ENCODE measurements at places on chromosomes 13 and 19.

DNA sequence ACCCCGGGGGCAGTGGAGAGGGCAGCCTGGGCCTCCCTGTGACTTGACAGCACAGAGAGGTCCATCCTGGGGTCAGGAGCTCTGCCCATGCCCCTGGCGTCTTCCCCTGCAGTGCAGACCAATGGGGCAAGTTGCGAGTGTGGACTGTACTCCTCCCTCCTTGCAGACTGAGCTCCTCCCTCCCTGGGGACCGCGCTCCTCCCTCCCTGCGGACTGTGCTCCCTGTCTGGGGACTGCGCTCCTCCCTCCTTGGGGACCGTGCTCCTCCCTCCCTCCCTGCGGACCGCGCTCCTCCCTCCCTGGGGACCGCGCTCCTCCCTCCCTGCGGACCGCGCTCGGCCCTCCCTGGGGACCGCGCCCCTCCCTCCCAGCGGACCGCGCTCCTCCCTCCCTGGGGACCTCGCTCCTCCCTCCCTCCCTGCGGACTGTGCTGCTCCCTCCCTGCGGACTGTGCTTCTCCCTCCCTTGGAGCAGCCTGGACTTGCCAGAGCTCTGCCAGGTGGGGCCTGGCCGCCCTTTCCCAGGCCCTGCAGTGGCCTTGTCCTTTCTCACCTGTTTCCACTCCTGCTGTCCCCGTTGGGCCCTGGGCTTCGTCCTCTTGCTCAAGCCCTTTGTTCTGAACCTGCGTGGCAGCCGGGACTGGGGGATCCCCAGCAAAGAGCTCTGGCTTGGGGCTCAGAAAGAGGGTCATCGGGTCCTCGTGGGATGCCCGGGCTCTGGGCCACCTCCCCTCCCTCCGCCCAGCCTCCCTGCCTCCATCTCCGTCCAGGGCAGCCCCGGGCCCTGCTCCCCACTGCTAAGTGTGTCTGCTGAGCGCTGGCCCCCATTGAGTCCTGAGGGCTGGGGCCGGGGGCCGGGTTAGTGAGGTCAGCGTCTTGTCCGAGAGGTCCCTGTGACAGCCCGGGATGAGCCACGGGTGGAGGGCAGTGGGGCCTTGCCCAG lies 6.8 kb downstream of the GAMT start:
- DNase-seq, result no peak

DNA sequence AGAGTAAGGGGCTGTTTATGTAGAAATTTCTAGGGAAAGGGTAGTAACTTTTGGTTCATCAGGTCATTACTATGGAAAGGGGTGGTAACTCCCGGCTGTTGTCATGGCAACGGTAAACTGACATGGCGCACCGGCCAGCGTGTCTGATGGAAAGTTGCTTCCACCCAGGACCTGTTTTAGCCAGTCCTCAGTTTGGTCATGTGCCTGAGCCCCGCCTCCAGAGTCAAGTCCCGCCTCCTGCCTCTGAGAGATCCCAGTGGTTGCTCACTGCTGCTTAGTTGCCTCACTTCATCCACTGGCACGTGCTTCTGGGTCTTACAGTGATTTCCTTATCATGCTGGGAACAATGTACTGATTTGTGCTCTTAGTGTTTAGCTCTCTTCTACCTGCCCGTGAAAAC lies 455.2 kb upstream of the ZNF507 start:
- no peak for DNase-seq

- DNase-seq, result peak; percentile 9
Measured at GRCh38 chr13:78978381-78978998, 319.5 kb upstream of the OBI1 start.

- no peak for DNase-seq
Measured at GRCh38 chr13:42110410-42111155, 62.1 kb downstream of the DGKH start.

DNA sequence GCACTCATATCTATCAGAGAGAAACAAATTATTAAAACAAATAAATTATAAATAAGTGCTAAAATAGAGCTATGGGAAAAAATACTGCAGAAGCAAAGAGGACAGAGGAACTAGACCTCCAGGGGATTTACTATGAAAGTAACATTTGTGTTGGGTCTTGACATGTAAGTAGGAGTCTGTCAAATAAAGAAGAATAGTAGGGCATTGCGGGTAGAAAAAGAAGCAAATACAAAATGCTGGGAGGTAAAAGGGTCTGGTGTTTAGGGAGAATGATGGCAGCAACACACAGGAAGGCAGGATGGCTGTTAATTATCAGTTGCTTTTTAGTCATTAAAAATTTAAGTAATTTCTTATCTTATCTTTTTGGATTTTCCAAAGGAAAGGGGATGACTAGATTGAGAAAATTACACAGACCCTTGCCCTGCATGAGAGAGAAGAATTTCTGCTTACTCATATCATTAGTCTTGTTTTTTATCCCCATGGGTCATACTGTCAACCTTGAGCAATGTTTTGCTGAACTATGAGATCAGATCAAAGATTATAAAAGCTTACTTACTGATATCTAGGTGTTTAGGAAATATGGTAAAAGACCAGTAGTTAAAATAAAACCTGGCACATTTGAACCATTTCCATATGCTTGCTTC lies 472.7 kb downstream of the DIAPH3 start:
- DNase-seq, result no peak

- no peak for DNase-seq
Measured at GRCh38 chr13:102033857-102034331, 368.0 kb downstream of the FGF14 start.

- no peak for DNase-seq
Measured at GRCh38 chr19:39740395-39740794, 2.6 kb upstream of the CLC start.

DNA sequence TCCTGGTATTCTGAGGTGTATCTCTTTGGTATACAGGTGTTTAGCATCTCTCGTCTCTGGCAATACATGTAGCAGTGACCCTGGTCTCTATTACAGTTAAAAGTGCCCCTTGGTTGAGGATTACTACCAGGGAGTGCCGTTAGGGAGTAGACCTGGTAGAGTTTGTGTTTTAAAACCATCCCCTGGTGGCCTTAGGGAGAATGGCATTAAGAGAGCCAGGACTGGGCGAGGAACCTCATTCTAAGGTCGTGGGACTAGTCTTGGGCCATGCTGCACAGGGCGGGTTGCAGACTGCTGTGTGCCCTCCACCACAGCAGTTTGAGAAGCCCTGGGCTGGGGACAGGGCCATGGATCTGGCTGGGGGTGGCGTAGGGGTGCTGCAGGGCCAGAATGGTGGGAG lies 35.0 kb downstream of the B3GLCT start:
- DNase-seq, result no peak

- DNase-seq, result no peak
Measured at GRCh38 chr19:28456252-28456651, 756.7 kb downstream of the UQCRFS1 start.

DNA sequence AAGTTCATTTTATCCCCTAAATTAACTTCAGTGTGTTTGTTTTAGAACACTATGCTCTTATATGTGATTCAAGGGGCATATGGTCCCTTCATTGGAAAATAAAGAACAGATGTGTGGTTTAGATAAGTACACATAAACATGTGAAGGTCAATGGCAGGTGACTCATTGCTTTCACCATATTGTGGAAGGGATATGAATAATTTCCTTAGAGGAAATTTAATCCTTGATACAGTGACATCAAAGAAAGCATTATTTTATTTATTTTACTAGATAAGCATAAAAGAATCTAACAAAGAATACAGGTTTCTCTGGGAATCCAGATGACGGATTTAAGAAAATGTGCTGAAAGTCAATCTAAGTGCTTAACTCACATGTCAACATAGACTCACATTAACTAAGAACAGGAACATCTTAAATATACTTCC lies 373.5 kb downstream of the KCTD12 start:
- DNase-seq, result no peak

DNA sequence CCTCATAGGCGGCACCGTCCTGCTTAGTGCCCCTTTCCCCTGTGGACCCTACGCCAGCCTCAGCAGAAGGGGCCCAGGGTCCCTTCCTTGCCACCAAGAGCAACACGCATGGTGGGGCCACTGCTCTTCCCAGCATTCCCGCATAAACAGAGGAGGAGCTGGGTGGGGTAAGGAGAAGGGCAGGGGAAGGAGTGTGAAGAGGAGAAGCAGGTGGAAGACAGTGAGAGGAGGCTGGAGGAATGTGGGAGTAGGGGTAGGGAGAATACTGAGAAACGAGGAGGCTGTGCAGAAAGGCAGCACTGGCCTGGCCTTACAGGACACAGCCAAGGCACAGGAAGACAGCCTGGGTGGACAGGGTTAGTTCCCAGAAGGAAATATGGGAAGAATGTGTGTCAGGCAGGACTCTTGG lies 43.9 kb downstream of the ZNF331 start:
- DNase-seq, result no peak

GRCh38 chr13:110293649-110294048 lies 13.3 kb downstream of the COL4A1 start:
- DNase-seq, result no peak

DNA sequence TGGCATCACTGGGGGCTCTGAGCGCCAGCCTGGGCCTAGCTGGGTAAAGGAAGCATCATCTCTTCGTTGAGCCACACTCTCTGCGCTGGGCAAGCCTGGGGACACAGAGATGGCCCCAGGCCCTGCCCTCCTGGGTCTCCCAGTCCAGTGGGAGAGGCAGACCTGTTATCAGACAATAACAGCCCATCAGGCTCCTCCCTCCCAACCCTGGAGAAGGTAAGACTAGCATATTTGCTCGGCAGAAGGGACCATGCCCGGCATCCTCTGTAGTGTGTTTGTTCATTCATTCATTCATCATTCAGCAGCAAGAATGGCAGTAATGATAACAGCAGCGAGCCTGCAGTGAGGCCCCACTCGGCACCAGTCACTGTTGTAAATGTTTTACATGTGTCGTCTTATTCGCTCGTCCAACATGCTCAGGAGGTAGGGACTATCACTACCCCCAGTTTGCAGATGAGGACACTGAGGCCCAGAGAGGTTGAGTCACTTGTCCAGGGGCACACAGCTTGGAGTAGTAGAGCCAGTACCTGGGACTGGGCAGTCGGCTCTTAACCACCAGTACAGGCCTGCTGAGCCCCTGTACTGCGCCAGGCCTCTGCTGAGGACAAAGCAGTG lies 33.2 kb downstream of the PAK4 start:
- DNase-seq, result no peak

DNA sequence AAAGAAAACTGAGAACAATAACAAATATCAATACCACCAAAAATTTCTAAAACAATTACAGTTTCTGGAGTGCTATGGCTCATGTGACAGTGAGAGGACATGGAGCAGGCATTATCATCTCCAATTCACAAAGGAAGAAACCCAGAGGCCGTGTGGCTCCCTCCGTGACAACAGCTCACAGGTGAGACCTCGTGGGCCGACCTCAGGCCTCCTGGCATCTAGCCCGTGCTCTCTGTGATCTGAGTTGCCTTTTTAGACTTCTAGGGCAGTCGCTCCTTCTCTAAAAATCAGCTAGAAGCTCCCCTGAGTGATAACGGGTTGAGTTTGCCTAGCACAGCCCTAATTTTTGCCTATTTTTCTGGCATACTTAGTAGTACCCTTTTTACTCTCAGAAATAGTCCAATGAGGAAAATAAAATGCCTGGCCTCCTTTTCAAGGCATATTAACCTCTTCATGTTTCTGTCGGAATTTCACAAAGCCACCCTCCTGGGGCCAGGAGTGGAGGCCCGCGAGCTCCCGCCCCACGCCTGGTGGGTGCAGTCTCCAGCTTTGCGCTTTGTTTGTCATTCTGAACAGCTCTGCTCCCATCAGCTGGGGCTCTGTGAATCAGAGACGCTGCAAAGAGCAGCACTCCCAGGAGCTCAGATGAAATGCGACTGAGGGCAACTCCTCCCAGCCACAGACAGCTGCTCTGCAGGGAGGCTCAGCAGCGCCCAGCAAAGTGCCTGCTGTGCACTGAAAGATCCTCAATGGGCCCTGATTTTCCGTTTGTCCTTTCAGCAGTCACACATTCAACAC lies 292.5 kb downstream of the UQCRFS1 start:
- DNase-seq, result no peak

DNA sequence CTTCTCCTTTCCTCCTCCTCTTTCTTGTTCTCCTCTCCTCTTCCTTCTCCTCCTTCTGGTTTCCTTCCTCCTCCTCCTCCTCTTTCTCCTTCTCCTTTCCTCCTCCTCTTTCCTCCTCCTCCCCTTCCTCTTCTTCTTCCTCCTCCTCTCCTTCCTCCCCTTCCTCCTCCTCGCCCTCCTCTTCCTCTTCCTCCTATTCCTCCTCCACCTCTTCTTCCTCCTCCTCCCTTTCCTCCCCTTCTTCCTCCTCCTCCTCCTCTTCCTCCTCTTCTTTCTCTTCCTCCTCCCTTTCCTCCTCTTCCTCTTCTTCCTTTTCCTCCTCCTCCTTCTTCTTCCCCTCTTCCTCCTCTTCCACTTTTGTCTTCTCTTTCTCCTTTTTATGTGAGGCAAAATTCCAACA lies 55.0 kb upstream of the ADGRE1 start:
- no peak for DNase-seq

DNA sequence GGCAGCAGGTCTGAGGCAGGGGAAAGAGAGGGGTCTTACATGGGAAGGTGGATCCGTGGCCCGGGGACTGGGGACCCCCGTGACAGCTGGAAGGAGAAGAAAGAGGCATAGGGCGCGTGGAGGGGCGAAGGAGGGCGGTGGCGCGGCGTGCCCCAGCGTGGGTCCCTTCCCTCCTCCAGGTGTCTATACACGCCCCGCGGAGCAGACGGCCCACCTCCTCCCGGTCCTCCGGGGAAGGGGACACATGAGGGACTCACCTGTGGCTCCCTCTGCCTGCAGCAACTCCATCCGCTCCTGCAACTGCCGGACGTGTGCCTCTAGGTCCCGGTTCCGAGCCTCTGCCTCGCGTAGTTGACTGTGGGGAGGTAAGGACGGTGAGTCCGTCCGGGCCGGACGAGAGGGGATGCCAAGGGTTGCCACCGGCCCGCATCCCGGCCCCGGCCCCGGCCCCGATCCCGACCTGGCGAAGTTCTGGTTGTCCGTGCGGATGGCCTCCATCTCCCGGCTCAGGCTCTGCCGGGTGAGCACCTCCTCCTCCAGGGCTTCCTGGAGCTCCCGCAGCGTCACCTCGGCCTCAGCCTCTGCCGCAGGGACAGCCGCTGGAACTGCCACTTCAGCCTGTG lies 2.4 kb upstream of the SIX5 start:
- no peak for DNase-seq

DNA sequence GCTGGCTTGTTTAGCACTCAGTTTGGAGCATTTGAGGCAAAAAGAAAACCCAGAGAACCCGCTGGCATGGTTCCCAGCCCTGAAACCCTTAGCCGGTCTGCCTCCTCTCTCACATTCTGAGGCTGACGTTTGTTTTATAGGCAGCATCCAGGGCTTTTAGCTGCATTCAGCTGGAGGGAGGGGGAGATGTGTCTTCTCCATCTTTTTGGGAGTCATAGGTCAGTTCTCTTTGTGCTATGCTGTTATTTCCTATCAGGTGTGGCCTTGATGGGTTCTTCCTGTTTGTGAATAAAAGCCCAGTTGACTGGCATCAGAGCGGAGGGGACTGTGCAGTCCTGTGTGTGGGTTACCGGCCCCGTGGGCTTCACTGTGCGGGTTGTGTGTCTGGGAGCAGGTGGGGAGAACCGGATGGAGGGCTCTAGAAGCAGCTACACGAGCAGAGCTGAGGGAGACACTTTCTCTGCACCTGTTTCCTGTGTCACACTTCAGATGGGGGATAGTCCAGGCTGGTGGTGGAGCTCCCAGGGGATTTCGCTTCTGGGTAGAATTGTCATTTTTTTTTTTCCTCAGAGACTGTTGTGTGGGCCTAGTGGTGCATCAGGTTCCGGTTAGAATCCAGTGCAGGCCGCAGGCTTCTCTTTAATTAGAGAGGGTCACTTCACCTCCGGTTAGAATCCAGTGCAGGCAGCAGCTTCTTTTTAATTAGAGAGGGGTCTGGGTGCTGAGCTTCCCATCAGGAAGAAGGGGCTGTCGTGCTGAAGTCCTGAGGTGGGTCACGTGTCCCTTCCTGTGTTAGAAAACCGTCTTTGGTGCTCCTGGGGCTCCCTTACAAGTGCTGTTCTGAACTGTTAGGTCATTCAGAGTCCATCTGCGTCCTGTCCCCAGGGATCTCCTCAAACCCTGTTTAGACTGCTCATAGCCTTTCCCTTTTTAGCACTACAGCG lies 69.6 kb downstream of the ARHGEF7 start:
- peak; percentile 83 for DNase-seq

Measured in CD4-positive, alpha-beta T cell treated with Interleukin-1 beta for 1 hour (primary cell).